ENCODE measurements at places on chromosomes 1 and 21.

DNA sequence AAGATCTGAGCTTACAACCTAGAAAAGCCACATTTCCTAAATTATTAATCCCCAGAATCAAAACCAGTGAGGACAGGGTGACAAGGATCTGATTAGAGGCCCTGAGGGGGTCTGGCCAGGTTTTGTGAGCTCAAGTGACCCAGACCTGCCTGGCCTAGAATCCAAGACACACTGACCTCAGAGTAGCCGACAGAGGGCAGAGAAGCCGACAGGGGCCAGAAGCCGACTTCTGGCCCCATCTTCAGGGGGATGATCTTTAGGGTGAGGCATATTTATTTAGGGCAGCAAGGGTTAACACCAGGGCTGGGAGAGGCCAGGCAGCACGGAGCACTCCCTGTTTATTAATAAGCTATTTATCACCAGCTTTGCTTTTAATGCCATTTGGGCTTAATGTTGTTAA, 45.3 kb downstream of the CASZ1 start:
- no peak for DNase-seq

GRCh38 chr1:1345384-1345783, 3.8 kb downstream of the DVL1 start:
- no peak for DNase-seq

- DNase-seq, result no peak
Measured at GRCh38 chr1:45848714-45849113, 45.3 kb downstream of the MAST2 start.

- DNase-seq, result peak; percentile 47
Measured at GRCh38 chr1:61081686-61082310, 563 bp upstream of the NFIA start.

GRCh38 chr1:193539731-193540459, 353.5 kb upstream of the B3GALT2 start:
- peak; percentile 49 for DNase-seq

- DNase-seq, result no peak
Measured at GRCh38 chr1:93716163-93716562, 34.5 kb upstream of the BCAR3 start.

GRCh38 chr1:221162939-221163338, 283.7 kb downstream of the HLX start:
- DNase-seq, result no peak

DNA sequence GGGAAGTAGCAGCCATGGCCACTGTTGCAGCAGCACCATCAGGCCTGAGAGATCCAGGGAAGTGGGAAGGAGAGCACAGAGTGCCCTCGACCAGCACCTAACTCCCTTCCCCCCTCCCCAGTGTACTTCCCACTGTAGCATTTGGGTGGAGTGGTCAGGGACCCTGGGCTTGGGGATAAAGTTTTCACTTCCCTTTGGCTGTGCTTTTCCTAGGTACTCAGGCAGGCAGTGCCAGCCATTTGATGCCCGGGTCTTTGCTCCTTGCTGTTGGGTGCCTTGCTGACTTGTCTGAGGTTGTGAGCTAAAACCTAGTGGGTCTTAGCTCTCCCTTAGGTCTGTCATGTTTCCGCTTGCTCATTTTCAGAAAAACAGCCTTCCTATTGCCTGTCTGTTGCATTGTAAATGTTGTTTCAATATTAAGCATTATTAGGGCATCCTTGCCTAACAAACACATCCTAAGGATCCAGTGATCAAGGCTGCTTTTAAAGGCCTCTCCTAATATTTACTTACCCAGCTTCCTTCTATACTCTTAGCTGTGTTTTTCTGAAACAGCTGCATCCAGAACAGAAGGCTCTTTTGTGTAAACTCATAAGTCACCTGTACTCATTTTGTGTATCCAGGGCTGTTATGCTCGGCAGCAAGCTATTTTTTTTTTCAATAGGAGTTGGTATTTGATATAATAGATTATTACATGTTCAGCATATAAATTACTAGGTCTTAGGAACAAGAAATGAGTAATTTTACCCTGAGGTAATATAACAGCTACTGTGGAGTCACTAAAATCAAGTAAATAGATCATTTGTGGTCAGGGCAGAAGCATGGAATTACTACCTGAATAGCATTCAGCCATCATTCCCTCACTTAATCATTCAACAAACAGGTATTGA, 418.6 kb upstream of the PROX1 start:
- DNase-seq, result no peak

GRCh38 chr1:99481391-99481996, 164.4 kb upstream of the PALMD start:
- peak; percentile 48 for DNase-seq

- DNase-seq, result peak; percentile 44
Measured at GRCh38 chr1:200670242-200671118, 773 bp upstream of the DDX59 start.

DNA sequence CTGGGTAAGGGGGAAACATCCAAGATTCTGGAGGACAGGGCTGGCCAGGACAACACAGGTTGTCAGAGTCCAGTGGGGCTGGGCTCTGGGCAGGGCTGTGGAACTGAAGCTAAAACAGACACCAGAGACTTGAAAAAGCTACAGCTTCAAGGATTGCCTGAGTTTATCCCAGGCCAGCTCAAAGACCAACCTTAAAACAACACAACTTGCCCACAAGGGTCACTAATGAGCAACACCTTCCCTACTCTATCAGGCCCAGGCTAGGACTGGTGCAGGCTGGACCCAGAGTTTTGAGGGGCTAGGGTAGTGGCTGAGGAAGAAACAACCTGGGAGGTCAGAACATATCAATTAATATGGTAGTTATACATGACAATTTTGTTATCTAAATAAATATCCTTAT, 160.7 kb downstream of the SLC45A1 start:
- DNase-seq, result no peak

DNA sequence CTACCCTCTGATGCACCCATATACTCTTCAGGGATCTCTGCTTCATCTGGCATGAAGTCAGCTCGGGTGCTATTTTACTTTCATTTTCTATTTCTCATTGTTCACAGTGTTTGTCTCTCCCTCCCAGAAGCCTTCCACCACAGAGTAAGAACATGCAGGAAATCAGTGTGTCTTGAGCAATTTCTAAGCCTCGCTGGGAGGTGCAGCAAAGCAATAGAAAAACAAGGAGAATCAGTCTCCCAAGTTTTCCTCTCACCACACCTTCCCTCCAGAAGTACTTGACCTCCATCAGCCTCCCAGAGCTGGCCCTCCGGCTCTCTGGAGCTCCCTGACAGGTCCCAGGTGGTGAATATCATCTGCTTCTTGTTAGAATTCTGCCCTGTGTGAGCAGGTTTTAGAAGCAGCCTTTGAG, 594.7 kb upstream of the CAMK1G start:
- DNase-seq, result peak; percentile 46

GRCh38 chr1:39393645-39394044, 97.8 kb upstream of the BMP8A start:
- DNase-seq, result no peak

DNA sequence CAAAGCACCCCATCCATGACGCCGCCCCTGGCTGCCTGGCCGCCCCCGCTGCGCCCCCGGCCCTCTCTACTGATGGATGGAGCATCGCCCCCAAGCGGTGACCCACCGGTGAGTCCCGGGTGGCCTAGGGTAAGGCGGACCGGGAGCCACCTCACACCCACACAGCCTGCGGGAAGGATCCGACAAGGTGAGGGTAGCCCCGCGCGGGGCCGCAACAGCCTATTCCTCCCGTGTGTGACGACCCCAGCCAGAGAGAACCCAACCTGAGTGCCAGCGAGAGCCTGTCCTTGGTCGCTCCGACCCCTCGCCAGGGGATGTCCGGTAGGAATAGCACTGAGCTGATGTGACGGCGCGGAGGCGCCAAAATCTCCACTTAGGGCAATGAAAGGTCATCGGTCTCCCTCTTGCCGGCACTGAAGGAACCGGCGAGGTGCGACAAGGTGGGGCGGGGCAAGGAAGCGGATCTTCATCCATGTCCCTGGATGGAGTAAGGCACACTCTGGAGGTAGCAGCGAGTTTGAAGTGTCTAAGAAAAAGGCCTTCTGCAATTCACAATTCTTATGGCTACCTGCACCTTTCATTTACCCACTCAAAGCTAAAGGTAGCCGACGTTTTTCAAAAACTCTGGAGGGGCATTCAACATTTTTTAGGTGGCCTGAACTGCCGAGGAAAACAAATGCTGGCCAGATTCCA, 19.7 kb upstream of the CHIA start:
- DNase-seq, result no peak

DNA sequence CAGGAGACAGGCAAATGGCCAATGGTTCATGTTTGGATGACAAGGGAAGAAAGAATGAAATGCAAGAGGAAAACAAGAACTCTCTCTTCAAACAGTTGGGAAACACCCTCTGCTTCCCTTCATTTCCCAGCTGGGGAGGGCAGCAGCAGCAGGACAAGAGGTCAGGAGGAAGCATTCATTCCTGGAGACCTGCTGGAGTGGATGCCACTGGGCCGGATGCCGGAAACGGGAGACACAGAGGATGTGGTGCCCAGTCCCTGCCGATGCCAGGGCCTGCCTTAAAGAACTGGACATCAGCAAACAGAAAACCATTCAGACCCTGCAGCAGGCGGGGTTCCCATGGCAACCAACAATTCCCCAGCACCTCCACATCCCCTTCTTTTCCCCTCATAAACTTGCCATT, 102.3 kb upstream of the ZNF648 start:
- DNase-seq, result no peak

DNA sequence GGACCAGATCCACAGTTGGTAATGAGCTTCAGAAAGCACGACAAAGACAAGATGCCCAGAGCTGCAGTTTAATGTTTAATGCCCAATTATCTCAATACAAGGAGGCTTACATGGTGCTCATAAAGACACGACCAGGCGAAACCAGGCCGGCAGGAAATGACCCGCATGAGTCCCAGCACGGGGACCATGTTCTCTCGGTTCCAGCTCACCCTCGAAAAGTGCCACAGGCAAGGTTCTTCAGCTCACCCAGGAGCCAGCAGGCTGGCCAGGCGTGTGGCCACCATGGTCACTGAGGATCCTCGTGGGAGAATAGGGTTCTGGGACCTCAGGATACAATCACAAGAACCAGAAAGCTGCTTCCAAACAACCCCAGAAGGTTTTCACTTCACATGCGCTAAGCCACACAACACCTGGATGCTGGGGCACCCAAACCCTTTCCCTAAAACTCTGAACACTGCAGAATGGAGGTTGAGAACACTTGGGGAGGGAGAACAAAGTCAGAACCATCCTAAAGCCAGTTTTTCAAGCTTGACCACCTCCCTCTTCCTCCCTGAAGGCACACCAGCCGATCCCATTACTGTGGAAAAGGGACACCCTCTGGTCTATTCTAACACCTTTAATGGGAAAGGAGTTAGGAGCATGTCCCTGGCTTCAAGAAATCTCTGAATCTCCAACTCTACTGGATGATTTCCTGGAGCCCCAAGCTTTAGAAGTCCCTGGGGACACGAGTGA, 22.6 kb upstream of the ASAP3 start:
- no peak for DNase-seq

GRCh38 chr1:68421350-68421749, 28.4 kb downstream of the RPE65 start:
- no peak for DNase-seq

- DNase-seq, result no peak
Measured at GRCh38 chr1:82759035-82759434, 958.3 kb downstream of the ADGRL2 start.

DNA sequence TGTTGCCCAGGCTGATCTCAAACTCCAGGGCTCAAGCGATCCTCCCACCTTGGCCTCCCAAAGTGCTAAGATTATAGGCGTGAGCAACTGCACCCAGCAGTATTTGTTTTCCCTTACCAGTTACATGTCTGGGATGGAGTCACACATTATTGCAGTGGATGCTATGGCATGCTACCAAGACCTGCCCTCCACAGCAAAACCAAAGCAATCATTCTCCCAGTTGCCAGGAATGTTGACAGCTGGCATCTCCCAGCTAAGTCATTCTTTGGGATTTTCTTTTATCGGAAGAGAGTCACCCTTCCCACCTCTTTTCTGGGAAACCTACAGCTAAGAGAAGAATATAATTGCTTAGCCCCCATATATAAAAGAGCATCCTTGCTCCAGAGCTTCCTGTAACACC, 49.4 kb upstream of the RGS7 start:
- no peak for DNase-seq

GRCh38 chr1:83698644-83699043, 300.3 kb downstream of the TTLL7 start:
- no peak for DNase-seq

DNA sequence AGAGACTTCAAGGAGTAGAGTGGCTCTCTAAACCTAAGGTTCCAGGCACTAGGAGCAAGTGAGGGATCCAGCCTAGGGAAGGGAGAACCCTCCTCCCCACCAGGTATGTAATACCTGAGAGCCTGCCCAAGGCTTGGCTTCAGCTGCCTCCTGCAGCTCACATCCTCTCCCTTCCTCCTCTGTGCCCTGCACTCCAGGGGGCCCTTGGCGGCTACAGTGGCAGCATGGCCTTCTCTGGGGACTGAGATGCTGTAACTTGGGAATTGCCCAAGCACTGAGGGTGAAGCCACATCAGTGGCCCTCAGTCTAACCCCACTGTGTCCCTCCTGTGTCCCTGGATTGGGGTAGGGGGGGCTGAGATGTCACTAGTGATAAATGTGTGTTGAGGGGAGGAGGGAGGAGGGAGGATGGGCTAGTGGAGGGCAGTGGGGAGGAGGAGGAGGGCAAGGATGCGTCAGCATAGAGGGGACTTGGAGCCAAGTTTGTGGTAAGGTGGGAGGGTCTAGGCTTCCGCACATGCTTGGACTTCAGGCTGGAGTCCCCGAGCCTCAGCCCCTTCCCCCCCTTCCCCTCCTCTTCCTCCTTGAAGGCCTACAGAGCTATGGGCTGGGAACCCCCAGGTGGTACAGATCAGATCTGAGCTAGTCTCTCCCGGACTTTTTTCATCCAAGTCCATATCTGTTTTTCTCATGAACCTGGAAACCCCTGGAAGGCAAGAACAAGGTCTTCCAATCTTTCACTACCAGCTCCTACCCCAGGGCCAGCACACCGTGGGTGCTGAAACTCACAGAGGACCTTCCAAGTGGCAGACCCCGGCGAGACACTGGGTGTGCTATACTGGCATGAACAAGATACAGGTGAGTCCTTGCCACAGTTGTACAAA, 17.5 kb downstream of the COL9A2 start:
- no peak for DNase-seq

DNA sequence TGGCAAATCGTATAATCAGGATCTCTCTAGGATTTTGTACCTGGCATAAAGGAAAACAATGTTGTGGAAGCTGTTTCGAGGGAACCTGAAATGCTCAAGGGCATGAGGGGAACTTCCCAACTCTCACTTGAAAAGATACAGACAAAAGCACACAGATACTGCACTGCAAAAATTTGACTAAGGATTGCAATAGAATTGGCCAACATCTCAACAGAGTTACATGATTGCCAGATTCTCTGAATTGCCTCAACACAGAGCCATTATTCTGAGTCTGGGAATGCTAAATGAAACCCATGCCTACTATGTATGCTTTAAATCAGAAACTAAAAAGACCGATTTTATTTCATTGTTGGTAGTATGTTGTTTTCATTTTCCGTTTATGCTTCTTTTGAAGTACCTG, 16.0 kb downstream of the KRTAP19-8 start:
- DNase-seq, result no peak

- peak; percentile 51 for DNase-seq
Measured at GRCh38 chr1:84959294-84959693, 37.6 kb downstream of the MCOLN2 start.

- no peak for DNase-seq
Measured at GRCh38 chr1:112317140-112317539, 78.9 kb upstream of the CTTNBP2NL start.
